ENCODE measurements at places on chromosomes 12 and 14. TPM values are rescaled to one million over a fixed set of nuclear protein-coding genes. Genes with fewer than 3 reads are reported as not detected.

- no peak overlapping the region for H3K4me3 ChIP-seq
- H3K4me1 ChIP-seq = no peaks in the 10 kb centered on the region
- H3K27ac ChIP-seq = no peak overlapping the region
- no peak for DNase-seq
- H3K36me3 ChIP-seq = no peaks in the 10 kb centered on the region
- H3K27me3 ChIP-seq = peaks cover 11% of the 10 kb centered on the region
These were observed 309.0 kb downstream of the VRK1 start for GRCh38 chr14:97106166-97106565.

GRCh38 chr12:16027002-16027401 is 115.9 kb downstream of the DERA start:
- no peak overlapping the region for H3K27ac ChIP-seq
- no peaks in the 10 kb centered on the region for H3K27me3 ChIP-seq
- no peaks in the 10 kb centered on the region for H3K4me1 ChIP-seq
- H3K4me3 ChIP-seq = no peak overlapping the region
- no peak for DNase-seq
- H3K36me3 ChIP-seq = peaks cover 36% of the 10 kb centered on the region

GRCh38 chr12:75364919-75365318 is 26.0 kb upstream of the GLIPR1L2 start:
- no peaks in the 10 kb centered on the region for H3K4me1 ChIP-seq
- H3K27me3 ChIP-seq = no peaks in the 10 kb centered on the region
- no peaks in the 10 kb centered on the region for H3K36me3 ChIP-seq

- peaks cover 6% of the 10 kb centered on the region for H3K4me1 ChIP-seq
- DNase-seq = no peak
- no peaks in the 10 kb centered on the region for H3K27me3 ChIP-seq
These were observed 40.7 kb downstream of the PTPRQ start for GRCh38 chr12:80484746-80485145.

DNA sequence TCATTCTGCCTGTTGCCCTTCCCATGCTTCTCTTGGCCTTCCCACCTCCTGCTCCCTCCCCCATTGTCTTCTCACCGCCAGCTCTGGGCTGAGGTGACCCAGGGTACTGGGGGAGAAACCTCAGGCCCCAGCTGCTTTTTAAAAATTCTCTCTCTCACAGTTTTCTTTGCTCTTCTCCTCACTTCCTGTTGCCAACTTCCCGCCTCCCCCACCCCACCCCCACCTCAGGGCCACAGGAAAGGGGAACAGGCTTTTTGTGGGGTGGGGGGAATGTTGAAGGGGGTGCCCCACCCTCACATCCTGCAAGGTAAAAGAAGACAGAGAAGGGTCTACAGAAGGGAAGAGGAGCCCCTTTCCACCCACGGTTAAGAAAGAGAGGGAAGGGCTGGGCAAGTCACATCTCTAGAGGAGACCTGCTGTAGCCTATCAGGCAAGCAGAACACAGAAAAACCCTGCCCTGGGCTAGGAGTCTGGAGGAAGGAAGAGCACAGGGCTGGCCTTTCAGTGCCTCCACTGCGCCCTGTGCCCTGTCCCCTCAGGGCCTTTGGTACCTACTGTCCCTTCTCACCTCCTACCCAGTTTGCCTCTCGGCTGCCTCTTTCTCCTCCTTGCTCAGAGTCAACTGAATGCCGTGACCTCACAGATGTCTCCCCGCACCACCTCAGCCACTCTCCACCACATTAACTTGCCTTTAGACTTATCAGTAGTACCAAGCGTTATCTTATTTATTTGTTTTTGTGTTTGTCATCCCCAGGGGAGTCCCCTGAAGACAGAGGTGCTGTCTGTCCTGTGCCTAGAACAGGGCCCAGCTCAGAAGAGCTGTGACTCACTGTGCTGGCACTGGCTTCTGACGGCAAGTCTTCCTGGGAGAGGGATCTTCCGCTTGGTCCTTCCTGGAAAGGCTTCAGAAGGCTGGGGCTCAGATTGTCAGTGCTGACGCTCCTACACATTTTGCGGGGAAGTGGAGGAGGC is 1.7 kb downstream of the ARHGAP9 start:
- H3K36me3 ChIP-seq = no peaks in the 10 kb centered on the region
- peaks cover 5% of the 10 kb centered on the region for H3K4me1 ChIP-seq
- no peak overlapping the region for H3K4me3 ChIP-seq
- H3K27me3 ChIP-seq = peaks cover 86% of the 10 kb centered on the region
- no peak for DNase-seq

Gene MGAT4C
- 6.3 TPM for total RNA-seq

Gene SRRM4
- 1.4 TPM for total RNA-seq

Gene LBHD2
- not detected for total RNA-seq
